KBM-7 (cell line): ENCODE measurements at places on chromosomes 11 and 22.

- DNase-seq: no peak
Observed at GRCh38 chr11:111193924-111194490, 51.5 kb upstream of the POU2AF2 start.

- DNase-seq: no peak
Observed at GRCh38 chr11:117186431-117186761, 7.9 kb downstream of the SIDT2 start.

GRCh38 chr11:132528181-132528580 is 1004.1 kb downstream of the OPCML start:
- DNase-seq: no peak

DNA sequence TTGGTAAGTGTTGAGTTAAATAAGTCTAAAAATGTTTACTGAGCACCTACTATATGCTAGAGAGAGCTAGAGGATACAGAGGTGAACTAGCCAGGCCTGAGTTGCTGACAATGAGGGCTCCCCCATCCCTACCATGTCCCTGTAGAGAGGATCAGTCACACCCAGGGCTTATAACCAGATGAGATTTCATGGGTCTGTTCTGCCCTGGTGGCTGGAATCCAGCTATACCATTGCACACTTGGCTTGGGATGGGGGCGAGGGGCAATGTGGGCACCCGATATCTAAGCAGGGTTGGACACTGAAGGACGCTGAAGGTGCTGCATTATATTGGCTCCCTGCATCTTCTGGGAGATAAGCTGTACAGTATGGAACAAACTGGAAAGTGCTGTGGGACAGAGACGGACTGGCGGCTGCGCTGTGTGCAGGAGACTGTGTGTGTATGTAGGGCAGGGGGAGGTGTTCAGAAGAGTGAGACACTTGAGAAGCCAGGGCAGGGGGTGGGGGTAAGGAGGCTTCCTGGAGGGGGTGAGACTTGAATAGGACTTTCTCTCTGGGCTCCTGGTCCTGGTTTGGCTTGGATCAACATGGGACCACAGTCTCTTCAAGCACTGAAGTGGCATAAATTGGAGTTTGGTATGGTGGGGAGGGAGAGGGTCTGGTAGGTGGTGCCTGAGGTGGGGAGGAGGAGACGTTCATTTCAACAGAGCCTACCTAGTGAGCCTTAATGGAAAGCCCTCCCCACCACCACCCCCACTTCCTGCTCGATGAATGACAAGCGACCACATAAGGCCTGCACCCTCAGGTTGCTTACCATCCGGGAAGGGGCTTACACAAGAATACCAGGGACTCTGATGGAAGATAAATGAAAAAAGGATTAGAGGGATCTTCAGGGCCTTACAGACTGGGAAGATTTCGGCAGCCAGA is 1.8 kb downstream of the CD82 start:
- DNase-seq: no peak

GRCh38 chr11:7089328-7090251 is 792 bp downstream of the RBMXL2 start:
- no peak for DNase-seq

DNA sequence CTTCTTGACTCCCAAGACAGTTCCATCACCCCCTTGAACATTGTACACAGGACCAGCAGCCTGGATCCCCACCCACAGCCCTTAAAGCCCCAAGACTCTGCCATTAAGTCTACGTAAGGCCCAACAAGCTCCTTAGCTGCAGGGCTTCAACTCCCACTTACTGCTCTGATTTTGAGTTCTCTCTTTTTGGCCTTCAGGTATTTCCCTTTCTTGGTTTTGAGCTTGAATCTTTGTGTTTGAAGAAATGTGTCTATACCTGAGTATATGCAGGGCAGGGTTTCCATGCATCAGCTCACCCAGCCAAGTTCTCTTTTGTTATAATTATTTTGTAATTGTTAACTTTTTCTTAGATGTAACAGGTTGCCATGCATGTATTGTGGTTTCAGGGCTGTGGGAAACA is 10.4 kb upstream of the MPEG1 start:
- no peak for DNase-seq

DNA sequence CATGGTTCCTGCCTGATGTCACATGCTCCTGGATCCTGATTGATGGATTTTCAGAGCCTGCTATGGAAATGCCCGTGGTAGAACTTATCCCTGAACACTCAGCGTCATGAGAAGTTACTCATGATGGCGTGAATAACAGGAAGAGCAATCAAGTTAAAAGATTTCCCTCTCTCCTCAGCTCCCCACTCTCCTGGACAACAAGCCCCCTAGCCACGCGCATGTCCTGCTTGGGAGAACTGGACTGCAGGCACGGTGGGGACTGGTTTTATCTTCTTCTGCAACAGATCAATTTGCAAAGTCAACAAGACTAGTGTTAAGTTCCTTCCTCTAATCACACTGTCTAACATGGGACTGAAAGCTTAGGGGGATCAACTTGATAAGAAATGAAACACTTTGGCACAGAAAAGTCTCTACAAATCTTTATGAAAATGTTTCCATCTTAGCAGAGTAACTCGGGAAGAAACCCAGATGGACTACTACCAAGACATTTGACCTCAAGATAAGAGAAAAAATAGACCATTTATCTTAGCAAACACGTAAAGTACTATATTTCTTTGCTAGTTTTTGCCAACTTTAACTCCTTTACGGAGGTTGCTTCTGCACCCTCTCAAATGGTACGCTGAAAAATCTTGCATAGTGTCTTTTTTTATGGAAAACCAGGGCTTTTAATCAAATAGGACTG is 27.6 kb downstream of the POU2AF1 start:
- DNase-seq: no peak

GRCh38 chr11:130826572-130826971 is 89.7 kb downstream of the SNX19 start:
- no peak for DNase-seq

DNA sequence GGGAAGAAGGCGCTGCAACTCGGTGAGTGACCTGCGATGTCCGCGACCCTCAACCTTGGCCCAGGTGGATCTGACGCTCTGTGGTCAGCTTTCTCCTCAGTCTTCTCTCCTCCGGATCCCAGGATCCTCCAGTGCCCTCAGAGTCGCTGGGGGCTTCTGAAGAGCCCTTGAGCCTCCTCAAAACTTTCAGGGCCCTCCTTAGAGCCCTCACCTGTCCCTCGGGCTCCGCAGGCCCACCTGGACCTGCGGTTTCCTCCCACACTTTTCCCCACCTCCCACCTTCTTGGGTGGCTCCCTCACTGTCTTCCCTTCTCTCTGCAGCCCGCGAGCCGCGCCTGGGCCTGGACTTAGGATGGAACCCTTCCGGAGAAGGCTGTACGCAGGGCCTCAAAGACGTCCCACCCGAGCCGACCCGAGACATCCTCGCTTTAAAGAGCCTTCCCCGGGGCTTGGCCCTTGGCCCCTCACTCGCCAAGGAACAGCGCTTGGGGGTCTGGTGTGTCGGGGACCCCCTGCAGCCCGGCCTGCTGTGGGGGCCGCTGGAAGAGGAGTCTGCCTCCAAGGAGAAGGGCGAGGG is 335 bp downstream of the ZNF408 start:
- DNase-seq: no peak

- DNase-seq: no peak
Observed at GRCh38 chr11:125603207-125603606, 10.6 kb downstream of the STT3A start.

GRCh38 chr11:99759787-99760186 is 739.0 kb downstream of the CNTN5 start:
- no peak for DNase-seq

DNA sequence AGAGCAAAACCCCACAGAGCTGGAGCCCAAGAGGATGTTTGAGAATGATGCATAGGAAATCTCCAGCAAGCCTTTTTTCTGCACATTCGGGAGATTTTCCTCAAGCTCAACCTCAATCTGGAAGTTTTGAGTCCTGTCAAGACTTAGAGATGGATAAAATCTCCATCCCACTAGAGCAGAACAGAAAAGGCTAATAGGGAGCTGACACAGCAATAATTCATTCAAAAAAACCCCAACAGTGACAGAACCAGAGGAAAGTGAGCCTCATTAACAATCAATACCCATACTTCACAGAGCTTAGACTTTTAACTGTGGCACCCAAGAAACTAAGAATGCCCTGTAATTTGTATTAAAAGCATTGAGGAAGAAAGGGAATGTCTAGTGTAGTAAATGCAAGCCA is 115.9 kb upstream of the BDNF start:
- DNase-seq: no peak

- DNase-seq: no peak
Observed at GRCh38 chr11:102458548-102458947, 6.0 kb upstream of the TMEM123 start.

DNA sequence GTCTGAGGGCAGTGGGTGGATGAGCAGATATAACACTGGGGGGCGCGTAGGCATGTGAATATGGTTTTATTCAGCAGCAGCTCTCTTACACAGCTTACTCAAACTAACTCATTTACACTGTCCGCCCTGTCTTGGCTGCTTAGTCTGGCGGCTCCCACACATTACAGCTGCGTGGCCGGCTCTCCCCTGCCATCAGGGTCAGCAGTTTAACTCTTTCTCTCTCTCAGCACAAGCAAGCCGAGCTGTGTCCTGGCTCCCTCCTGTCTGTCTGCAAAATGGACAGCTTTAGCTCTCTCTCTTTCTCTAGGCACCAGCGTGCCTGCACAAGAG is 1310.1 kb upstream of the RAG2 start:
- no peak for DNase-seq

DNA sequence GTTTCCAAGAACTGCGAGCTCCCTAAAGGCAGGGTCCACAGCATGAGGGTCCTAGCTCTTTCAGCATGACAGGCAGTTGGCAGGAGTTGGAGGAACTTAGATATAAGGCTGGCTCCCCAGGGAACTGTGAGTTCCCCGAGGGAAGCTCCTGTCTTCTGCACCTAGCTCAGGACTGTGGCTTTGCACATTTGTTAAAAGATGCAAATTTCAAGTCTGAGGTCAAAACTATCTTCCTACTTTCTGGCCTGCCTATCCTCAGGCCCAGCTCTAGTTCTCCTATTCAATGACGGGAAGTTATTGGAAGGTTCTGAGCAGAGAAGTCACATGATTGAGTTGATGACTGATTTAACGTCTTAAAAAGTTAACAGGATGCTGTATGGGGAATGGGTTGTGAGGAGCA is 11.7 kb upstream of the UCP3 start:
- peak; percentile 50 for DNase-seq

GRCh38 chr22:41970601-41971000 is 1.4 kb downstream of the SEPTIN3 start:
- no peak for DNase-seq

DNA sequence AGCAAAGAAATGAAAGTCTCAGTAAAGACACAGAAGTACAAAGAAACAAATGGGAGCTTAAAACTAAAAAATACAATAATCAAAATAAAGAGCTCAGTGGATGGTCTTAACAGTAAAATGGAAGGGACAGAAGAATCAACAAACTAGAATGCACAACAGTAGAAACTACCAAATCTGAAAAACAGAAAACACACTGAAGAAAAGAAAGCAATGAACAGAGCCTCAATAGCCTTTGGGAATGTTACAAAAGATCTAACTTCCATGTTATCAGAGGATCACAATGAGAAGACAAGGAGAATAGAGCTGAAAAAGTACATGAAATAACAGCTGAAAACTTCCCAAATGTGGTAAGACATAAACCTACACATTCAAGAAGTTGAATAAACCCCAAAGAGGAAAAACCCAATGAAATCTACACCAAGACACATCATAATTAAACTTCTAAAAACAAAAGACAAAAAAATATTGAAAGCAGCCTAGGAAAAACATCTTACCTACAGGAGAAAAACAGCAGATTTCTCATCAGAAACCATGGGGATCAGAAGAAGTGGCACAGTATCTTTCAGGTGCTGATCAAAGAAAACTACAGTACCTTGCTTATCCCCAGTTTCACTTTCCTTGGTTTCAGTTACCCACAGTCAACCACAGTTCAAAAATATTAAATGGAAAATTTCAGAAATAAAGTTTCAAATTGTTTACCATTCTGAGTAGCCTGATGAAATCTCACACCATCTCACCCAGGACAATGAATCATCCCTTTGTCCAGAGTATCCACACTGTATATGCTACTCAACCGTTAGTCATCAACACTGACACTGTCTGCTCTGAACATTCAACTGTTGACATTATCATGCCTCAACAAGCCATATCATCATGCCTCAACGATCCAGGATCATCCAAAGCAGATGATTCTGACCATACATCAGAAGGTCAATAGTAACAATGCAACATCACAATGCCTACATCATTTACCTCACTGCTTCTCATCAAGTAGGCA is 22.2 kb downstream of the RRAS2 start:
- no peak for DNase-seq

GRCh38 chr11:62273789-62274275 is 3.9 kb downstream of the SCGB2A2 start:
- no peak for DNase-seq

GRCh38 chr11:64502634-64503033 is 88.4 kb upstream of the SLC22A12 start:
- no peak for DNase-seq

- DNase-seq: no peak
Observed at GRCh38 chr22:42185915-42186439, 55.4 kb upstream of the CYP2D6 start.

DNA sequence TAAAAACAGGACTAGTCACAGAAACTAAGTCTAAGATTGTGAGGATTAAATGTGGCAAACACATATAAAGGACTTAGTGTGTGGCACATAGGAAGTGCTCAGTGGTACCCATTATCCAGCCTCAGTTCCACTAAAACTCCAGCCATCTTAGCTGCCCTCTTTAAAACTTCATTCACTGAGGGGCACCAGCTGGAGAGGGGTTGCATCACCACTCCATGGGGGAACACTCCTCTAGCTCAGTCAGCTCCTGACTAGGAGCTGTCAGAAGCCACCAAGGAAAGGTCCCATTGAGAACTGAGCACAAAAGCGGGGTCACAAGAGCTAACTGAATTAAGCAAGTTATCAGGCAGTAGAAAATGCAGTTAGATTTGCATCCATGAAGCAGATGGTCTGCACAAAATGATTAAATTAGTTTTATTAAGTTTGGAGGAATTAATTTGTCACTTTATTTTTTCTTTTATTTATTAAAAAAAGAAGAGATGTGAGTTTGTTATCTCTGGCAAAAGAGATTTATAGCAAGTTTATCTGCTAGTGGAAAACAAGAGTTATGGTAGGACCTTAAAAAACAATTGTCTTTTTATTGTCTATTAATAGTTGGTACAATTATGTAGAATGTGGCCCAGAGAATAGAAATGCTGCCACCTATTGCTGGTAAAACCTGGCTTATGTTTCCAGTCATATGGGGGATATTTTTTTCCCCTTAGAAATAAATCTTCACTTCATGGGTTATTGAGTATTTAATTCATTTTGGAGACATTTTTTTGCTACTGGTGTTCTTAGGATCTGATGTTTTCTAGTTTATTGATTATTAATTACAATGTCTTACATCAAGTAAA is 95.7 kb downstream of the NAV2 start:
- DNase-seq: no peak

GRCh38 chr22:30204742-30205111 is 41.8 kb downstream of the LIF start:
- no peak for DNase-seq

DNA sequence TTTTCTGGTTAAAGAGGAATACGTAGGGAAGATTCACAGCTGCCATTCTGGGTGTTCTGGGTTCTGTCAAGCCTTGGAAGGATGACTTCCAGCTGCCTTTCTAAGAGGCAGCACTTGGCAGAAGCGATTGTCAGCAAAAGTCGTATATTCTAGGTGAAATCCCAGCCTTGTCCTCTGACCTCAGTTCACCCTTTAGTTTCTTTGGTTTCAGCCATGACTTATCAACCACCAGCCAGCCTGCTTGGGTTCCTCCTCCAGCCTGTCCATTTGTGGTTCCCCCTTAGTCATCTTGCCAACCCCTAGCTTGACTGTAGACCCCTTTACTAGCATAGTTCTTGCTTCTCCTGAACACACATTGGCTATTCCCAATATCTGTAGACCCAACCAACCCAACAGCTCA is 102.3 kb upstream of the CD44 start:
- peak; percentile 48 for DNase-seq

- no peak for DNase-seq
Observed at GRCh38 chr22:42326801-42327200, 56.3 kb upstream of the TCF20 start.
